ENCODE measurements at places on chromosomes 11 and 22.

DNA sequence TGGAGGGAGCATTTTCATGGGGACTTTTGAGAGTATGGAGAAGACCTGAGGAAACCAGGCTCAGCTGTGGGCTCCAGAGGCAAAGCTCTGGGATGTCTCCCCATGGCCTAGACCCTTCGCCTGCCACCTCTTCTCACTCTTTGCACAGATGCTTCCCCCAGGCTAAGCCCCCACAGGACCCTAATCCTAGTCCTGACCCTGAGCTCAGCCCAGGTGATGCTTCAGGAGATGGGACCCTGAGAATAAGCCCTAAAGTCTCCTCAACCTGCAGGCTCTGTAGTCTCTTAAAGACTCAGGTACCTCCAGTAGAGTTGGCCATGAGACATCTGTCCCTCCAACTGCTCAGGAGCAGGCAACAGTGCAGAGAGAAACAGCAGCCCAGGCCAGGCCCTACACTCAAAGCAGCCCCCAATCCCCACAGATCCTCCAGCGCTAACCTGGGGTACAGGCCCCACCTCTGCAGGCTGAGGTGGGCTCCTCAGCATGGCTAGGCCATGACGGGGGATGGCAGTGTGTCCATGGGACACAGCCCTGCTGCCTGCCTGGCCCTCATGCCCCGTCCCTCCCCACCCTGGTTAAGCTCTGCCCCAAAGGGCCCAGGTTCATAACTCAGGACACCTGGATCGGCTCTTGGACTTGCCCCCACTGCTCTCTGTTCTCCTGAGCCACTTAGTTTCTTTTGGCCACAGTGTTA is 39.4 kb downstream of the GGTLC2 start:
- no peak for DNase-seq

DNA sequence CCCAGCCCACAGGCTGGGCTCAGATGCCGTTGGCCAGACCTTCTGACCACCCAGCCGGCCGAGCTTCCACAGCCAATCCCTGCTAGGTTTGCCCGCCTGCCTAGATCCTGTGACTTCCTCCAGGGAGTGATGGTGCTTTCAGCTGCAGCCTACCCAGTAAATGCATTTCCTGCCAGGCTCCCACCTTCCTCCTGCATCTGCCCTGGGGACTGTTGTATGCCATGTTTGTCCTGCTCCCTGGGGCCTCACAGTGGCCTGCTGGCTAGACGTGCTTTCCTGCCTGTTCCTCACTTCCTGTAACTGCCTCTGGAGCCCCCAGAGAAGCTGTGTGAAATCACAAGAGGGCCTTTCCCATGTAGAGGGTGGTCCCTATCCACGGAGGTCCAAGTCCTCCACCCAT is 86.2 kb downstream of the GALNT18 start:
- no peak for DNase-seq

GRCh38 chr11:118530683-118531596 is at the start of gene TMEM25:
Gene TMEM25 (plus strand): TSS chr11:118531192. CDS start chr11:118531802, 610 bp downstream.
- DNase-seq, result no peak

DNA sequence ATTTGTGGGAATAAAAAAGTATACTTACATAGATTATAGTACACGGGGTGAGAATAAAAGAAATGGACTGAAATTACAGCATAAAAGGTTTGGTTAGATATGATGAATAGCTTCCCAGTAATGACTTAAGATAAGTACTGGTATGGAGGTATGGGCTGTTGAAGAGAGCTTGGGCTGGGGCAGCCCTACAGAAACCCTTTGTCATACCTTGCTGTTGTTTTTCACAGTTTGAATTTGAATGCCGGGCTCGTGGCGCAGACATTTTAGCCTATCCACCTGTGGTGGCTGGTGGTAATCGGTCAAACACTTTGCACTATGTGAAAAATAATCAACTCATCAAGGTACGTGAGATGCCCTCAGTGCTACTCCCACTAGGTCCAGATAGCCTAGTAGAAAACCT is 42.3 kb upstream of the RBX1 start:
- DNase-seq, result no peak

GRCh38 chr11:66272596-66272995 is 4.2 kb downstream of the RAB1B start:
- no peak for DNase-seq

DNA sequence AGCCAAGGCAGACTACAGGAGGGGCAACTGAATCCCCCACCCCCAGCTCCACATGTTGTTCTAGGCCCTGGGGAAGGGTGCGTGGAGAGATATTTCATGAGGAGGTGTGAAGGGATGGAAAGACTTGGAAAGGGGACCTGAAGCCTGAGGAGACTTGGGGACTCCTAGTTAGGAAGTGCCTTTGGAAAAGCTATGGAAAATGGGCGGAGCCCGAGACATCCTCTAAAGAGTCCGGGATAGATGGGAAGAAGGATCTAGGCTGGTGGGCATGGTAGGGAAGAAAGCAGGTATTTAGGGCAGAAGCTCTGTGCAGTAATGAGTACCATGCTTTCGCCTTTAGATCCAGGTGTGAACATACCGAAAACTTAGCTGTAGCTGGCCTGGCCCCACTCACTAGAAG is 15.0 kb upstream of the CYP2R1 start:
- DNase-seq, result no peak

GRCh38 chr11:101129203-101129943 is at the start of gene PGR:
Gene PGR (minus strand): TSS chr11:101129813. CDS start chr11:101129070, 743 bp downstream.
- no peak for DNase-seq

DNA sequence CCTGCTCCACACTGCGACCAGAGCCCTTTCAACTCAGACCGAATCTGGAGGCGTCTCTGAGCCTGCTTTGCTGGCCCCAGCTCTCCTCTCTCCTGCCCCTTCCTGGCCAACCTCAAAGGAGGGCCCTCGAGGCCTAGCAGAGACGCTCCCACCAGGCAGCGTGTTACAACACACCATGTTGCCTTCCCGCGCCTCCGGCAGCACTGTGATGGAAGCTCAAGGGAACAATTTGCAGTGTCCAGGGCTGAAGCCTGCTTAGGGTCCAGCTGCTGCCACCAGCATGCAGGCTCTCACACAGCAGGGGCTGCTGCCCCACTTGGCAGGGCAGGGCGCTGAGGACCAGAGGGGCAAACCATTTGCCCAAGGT is 18.4 kb downstream of the LINC01488 start:
- no peak for DNase-seq

- no peak for DNase-seq
Measured at GRCh38 chr11:120714438-120714837, 202.9 kb downstream of the GRIK4 start.

DNA sequence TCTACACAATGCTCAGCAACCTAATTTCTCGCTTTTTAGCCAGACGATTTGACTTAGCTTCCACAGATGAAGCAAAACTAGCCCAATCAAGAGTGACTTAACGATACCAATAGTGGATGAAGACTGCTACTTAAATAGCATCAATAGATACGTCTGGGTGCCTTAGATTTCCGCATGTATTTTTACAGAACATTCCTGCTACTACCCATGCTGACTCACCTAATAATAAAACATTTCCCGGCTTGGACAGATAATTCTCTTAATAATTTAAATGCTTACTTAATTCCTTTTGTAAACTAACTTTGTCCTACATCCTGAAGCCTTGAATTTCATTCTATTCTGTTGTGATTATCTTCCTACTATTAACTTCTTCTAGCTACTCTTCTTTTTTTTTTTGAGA is 5.2 kb upstream of the LAYN start:
- no peak for DNase-seq

DNA sequence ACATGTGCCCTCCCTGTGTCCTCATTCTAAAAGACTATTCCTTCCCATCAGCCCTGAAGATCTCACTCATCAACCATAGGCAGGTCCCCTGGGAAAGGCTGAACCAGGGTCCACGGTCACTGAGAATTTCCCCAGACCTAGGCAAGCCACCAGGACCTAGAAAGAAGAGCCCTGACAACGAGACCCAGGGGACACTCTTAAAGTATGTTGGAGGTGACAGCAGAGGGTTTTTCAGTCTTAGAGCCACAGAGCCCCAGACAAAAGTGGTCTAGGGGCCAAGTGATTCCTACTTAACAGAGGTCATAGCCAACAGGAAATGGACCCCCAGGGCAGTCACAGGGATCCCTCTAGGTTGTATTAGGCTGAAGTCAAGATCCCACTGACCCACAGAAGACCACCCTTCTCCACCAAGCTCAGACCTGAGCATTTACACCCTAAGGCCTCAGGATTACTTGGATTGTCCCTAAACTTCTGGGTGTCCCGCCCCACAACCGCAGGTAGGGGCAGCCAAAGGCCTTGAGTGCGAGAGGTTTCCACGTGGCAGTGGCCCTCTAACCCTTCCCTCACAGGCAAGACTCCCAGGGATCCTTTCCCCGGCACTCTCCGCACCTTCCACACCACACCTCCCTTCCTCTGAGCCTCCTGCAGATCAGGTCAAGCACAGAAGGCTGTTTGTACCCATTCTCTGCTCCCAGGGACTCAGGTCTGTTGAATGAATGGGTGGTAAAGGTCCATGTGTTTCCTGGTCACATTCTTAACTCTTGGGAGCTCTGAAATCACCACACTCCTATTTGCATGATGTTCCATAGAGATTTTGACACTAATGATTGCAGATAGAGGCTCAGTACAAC is 12.3 kb downstream of the POU2AF1 start:
- no peak for DNase-seq

GRCh38 chr11:119472186-119472855 is 49.3 kb upstream of the THY1 start:
- DNase-seq, result no peak

DNA sequence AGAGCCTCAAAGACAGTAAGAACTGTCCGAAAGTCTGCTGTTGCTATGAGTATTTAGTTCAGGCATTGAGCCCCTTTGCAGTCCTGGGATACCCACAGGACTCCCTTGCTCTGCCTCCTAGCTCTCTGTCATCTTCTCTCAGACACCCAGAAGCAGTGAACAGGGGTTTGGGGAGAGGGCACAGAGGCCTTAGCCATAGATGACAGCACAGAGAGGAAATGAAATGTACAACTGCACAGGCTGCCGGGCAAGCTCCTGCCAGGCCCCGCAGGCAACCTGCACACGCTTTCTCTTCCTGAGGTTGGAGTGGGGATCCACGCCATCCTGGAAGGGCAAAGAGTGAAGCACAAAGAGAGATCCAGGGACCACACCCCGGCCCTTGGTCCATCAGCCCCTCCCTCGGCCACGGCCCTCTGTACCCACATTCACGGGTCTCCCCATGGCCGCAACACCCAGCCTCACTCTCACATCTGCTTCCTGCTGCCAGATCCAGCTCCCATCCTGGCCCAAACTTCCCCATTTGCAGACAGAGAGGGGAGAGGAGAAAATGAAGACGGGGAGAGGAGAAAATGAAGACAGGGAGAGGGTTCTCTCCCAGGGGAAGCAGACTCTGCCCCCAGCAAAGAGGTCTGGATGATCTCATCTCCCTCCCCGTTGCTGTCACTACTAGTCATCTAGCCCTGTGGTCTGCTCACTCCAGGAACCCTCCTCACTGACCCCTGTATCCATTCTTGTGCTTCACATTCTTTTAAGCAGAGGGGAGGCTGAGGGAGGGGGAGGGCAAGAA is 40.7 kb downstream of the CD6 start:
- no peak for DNase-seq

DNA sequence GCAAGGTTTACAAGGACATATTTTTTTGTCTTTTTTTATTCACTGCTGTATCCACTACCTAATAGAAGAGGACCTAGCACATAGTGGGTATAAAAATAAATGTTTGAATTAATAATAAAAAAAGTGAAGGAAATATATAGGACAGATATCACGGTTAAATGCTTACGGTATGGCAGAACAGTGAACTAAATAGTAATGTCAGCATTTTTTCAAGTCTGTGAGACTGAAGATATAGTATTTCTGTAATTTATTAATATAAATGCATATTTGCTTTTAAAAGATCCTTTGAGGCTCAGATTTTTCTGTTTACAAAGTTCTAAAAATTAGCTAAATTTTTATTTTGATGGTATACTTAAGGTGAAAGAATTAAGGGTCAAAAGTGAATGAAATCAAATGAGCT is 68.6 kb upstream of the CNTN5 start:
- DNase-seq, result no peak

DNA sequence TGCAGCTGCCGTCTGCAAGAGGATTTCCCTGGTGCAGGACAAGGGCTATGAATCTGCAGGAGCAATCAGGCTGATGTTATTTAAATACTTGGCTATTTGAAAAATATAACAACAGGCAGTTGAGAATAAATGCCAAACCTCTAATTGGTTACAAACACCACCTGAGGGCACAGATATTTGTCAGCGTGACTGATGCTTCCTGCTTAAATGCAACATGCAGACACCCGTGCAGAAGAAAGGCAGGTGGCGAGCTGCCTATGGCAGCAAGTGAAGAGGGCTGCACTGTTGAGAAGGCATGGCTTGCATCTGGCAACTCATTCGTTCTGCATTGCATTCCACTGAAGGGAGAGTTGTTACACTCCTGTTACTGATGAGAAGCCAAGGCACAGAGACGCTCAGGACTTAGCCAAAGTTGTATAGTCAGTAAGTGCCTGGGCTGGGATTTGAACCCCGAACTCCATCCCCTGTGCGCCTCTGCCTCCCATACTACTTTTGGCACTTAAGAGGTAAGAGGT is 350.6 kb downstream of the TENM4 start:
- no peak for DNase-seq

DNA sequence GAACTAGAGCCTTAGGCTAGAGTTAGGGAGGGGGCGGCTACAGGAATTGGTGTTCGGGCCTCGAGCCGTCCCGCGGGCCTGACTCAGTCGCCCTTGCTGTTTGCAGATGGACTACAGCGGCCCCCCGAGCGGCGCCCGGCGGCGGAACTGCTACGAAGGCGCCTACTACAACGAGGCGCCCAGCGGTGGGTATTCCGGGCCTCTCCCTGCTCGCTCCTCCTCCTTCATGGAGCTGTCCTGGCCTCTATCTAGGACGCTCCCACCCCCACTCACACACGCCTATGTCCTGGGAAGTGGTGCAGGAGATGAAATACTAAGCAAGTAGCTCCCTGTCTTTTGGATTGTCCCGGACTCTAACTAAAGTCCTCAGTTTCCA is 1.4 kb downstream of the MYOD1 start:
- DNase-seq, result no peak

GRCh38 chr11:115334932-115335788 is 169.1 kb downstream of the CADM1 start:
- no peak for DNase-seq

- DNase-seq, result no peak
Measured at GRCh38 chr11:77086521-77087472, 15.8 kb upstream of the OMP start.

DNA sequence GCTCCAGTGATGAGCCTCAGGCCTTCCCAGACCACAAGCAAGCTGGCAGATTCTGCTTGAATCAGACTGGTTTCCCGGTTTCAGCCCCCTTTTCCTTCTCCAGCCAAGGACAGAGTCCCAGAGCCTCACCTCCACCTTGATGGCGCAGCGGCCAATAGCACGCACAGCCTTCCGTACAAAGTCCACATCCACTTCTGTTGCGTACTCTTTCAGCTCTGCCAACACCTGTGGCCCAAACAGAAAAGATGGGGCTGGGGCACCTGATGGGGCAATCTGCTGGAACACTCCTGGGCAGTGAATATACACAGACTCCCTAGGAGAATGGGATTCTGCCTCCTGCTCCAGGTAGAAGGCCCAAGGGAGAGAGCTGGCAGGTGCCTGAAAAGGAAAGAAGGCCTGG is 35.5 kb upstream of the RASL10A start:
- no peak for DNase-seq

All from AG04450 (cell line).